GM13976 (cell line): ENCODE measurements at places on chromosomes 1 and 21.

- DNase-seq = no peak
These were observed 71.0 kb downstream of the RGS13 start for GRCh38 chr1:192706936-192707335.

DNA sequence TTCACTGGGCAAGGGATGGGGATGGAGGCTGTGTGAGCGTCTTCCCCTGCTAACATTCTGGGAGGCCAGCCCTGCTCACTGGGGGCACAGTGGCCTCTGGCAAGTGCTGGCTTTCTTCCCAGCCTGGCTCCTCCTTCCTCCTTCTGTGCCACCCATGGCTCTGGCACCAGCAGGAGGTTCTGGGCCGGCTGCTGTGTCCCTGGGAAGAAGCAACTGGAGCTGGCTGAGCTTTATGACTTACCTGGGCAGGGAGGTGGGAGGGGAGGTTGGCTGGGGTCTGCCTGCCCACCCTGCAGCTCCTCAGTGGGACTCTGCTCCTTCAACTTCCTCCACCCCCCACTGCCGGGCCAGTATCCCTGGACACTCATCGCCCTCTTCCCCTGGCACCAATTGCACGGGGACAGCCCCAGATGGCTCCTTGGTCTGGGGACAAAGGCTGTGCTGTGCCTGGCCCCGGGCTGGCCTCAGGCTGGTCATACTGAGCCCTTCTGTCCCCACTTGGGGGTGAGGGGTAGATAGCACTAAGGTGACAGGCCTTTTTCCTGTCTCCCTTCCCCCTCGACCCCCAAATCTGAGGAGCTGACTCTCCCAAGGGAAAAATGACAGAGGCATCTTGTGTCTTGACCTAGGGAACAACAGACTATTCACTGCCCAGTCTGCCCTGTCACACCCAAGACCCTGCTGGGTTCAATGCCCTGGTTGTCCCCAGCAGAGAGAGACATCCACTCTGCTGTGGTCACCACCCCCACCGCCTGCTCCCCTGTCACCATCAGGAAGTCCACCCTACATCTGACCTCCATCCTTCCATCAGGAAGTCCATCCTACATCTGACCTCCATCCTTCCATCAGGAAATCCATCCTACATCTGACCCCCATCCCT, 14.4 kb downstream of the CDK18 start:
- DNase-seq = no peak

GRCh38 chr1:245704765-245705164, 550.0 kb downstream of the KIF26B start:
- DNase-seq = no peak

- DNase-seq = peak; percentile 42
These were observed 595 bp downstream of the RNF2 start for GRCh38 chr1:185045814-185046492.

DNA sequence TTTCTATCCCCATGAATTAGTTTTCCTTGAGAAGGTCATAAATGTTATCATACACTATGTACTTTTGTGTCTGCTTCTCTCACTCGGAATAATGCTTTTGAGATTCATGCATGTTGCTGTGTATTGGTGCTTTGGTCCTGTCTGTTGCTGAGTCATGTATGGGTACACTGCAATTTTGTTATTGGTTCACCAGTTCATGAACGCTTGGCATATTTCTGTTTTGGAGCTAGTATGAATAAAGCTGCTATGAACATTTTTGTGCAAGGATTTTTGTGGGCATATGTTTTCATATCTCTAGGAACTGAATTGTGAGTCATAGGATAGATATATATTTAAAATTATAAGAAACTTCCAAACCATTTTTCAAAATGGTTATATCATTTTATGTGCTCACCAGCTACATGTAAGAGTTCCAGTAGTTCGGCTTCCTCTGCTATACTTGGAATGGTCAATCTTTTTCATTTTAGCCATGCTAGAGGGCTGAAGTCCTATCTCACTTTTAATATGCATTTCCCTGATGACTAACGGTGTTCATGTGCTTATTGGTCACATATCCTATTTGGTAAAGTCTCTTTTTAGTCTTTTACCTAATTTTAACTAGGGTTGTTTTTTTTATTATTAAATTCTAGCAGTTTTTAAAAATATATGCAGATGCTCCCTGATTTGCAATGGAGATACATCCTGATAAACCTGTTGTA, 38.2 kb downstream of the ETS2 start:
- no peak for DNase-seq

DNA sequence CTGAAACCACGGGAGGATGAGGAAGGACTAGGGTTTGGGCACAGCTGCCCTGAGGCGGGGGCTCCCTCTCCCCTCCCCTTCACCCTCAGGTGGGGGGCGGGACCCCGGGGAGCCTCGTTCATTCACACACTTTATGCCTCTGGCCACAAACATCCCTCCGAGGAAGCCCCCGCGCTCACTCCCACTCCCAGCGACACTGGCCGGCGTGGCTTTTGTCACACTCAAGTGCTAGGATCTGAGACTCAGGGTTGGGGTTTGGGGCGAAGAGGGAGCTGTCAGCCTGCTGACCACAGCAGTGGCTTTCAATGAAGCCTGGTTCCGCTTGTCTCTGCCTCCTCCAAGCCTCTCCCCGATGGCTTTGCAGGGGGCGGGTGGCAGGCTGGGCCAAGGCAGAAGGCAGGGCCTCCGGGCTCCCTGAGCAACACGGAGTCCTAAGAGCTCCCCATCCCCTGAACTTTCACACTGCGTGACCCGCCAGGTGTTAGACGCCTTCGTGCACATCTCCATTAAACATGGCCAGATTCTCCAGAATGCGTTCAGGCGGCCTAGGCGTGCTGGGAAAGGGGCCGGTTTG, 178.1 kb downstream of the NPHP4 start:
- DNase-seq = no peak

- peak; percentile 58 for DNase-seq
These were observed 5.1 kb downstream of the CLCNKA start for GRCh38 chr1:16026723-16027484.

DNA sequence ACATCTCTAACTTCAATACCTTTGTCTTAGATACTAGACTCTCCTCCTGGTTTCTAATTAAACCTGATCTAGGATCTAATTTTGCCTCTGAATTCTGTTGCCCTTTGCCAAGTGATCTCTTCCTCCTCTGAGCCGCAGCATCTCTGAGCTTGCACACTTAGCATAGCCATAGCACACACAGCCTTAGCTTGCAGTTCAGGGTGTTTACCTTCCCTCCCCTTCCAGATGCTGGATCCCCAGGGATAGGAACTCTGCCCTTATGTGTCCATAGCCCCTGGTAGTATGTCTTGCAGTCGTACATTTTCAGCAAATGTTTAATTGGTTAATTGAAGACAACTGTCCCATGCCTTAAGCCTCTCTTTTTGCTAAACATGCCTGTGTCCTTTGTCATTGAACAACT, 30.3 kb downstream of the SELL start:
- no peak for DNase-seq

DNA sequence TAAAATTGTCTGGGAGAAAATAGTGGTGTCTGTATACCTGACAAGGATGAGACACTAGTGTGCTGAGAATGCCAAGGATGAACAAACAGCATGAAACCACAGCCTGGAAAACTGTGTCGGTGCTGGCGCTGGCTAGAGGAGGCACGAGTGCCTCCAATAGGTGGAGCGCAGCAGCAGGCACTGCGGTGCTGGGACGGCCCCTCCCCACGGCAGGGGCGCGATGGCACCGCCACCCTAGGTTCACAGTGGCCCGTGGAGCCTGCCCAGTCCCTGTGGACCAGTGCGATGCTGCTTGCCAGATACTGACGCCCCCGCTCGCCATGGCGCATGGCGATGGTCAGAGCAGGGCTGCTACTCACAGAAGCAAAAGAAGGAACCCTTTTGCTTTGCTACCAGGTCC, 6.8 kb downstream of the CFAP410 start:
- no peak for DNase-seq

DNA sequence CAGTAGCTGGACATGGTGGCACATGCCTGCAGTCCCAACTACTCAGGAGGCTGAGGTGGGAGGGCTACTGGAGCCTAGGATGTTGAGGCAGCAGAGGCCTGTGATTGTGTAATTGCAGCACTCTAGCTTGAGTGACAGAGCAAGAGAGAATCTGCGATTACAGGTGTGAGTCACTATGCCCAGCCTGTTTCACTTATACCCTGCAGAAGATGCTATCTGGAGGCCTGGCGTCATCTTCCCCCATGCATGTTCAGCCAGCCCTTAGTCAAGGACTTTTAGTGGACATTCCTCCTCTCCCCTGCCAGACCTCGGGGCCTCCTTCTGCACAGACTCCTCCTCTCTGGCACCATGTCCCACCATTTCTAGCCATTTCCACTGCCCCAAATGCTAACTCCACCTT, 36.3 kb upstream of the RCC2 start:
- DNase-seq = peak; percentile 2

DNA sequence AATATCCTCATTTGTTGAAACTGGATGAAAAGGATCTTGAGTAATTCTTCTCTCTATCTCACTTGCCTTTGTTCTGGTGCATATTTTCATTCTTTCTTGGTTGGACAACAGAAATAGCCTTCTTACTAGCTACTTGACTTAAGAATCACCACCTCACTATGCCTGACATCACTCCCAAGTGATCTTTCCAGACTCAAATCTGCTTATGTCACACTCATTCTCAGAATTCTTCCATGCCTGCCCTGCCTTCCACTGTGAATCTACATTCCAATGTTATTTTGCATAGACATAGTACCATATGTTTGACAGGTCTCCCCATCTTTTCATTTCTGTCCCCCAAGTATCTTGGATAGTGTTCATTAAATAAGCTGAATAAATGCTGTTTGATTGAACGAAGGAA, 78.5 kb upstream of the DPYD start:
- DNase-seq = no peak

DNA sequence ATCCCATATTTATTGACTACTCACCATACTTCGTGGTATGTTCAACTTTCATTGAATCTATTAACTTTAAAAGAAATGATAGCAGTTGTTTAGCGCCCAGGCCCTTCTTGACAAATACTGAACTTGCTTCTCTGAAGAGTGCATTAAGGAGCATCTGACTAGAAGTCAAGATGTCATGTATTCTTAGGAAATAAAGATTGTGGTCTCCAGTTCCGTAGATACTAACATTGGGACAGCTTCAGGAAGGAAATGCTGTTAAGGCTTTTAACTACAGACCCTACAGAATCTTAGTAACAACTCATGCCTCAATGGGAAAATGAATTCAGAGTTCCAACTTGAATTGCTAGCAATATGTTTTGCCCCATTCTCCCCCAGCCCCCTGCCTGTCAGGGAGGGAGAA, 14.8 kb downstream of the LYST start:
- DNase-seq = no peak

GRCh38 chr1:170853302-170853701, 82.0 kb upstream of the MROH9 start:
- DNase-seq = peak; percentile 51

DNA sequence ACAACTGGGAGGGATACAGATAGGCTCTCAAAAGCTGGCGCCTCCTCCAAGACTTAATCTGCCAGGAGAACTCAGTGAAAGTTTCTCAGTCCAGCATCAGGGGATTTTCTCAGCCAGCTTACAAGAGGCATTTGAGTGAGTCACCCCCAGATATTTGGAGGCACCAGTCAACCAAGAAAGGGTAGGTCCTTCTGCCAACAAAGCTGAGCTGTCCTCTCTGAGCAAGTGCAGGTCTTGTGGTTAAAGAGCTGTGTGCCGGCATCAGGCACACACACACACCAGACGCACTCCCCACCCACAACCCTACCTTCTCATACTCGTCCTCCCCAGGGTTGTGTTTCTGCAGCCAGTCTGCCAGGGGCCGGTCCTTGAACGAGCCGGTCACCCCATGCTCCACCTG, 27.0 kb upstream of the PPP1R15B start:
- no peak for DNase-seq

GRCh38 chr1:192756314-192756713, 52.5 kb upstream of the RGS2 start:
- DNase-seq = no peak

DNA sequence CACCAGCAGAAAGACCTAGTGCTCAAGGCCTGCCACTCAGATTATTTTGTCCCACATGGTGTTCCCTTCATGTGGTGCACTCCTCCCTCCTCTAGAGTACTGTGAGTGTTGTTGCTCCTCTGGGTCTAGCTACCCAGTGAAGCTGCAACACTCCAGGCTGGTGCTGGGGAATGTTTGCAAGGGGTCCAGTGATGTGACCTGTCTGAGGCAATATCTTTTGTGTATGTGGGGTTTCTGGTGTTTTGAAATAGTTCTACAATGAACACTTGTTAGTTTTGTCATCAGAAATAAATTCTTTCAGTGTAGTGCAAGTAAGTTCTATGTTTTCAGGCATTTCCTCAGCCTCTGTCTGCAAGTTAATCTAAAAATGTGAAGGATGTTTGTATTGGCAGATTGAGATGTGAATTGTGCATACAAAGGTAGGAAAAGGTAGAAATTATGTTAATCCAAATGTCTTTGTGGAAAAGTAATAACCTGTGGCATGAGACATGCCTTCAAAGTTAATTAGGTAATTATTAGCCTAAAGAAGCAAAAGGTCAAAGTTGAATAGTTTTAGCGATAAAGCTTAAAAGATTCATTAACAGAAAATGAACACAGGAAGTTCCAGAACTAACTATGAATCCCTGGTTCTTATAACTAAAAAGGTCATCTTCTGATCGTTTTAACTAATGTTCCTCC, 616.8 kb downstream of the LTN1 start:
- DNase-seq = no peak

- peak; percentile 24 for DNase-seq
These were observed 64.1 kb upstream of the RNPC3 start for GRCh38 chr1:103461161-103462105.

DNA sequence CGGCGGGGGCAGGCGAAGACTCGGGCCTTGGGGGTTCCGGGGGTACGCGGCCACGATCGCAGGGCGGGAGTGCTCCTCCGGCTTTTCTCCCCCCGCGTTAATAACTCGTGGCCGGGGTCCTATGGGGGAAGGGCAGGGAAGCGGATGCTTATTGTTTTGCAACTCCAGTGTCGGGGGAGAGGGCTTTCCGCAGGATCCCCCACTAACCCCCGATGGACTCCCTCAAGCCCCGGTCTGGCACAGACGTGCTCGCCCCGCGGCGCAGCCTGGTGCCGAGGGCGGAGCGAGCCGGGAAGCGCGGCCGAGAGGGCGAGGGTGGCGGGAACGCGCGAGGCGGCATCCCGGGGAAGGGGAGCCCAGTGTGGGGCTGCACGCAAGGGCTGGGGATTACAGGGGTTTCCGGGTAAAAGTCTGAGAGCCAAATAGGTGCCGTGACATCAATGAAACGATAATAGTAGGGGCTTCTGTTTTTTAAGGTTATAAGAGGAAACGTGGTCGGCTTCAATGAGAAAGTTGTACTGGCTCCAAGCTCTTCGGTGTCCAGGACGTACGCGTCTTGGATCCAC, 772 bp downstream of the UCK2 start:
- DNase-seq = peak; percentile 73
